ENCODE measurements at places on chromosomes 7 and 10.

DNA sequence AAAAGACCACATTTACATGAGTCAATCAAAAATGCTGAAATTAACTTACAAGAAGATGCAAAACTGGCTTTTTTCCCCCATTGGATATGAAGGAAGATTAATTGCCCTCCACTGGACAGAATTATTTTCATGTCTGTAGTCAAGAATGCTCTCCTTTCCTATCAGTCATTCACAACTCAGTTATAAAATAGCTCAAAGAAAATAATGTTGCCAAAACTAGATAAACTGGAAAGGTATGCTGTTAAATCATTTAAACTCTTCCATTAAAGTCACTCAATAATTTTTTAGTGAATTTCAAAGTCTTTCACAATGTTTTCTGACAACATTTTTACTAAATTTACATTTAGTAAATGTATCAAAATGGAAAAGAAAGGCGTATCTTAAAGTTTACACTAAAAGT is 384.5 kb downstream of the HGF start:
- DNase-seq = peak; percentile 13

DNA sequence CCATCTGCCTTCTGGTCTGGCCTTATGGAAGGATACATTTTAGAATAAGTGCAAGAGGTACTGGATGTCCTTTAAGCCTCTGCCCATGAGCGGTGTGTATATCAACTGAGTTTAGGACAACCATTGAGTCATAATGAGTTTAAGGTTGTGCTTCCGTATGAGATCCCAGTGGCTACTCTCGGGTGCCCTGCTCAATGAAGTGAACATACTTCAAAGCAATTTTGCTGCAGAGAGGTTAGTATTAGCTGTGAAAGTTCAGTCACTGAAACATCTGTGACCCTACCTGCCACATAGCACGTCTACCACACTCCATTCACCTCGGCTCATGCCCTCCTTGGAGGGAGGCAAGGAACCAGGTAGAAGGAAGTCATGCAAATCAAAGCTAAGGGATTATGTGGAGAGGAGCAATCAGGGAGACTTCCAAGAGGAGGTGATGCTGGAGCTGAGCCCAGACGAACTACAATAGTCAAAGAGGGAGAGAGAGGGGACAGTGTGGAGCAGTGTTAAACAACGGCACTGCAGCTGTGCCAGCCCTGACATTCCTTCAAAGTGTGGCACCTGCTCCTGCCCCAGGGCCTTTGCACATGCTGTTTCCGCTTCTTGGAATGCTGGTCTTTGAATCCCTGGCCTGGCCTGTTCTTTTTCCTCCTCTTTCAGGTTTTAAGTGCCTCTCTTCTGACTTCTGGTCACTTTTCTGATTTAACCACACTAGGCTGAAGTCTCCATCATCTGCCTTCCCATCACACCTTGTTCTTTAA is 25.4 kb downstream of the BTBD16 start:
- DNase-seq = no peak

- DNase-seq = no peak
Measured at GRCh38 chr10:84407388-84408049, 79.1 kb downstream of the CCSER2 start.

DNA sequence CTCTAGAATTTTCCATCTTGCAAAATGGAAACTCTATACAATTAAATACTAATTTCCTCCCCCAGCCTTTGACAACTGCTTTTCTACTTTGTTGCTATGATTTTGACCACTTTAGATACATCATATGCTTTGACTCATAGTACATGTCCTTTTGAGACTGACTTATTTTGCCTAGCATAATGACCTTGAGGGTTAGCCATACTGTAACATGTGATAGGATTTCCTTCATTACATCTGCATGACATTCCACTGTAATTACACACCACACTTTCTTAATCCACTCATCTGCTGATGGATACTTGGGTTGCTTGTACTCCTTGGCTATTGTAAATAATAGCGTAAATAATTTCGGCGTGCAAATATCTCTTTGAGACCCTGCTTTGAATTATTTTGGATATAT is 127.7 kb downstream of the JAZF1 start:
- peak; percentile 74 for DNase-seq

DNA sequence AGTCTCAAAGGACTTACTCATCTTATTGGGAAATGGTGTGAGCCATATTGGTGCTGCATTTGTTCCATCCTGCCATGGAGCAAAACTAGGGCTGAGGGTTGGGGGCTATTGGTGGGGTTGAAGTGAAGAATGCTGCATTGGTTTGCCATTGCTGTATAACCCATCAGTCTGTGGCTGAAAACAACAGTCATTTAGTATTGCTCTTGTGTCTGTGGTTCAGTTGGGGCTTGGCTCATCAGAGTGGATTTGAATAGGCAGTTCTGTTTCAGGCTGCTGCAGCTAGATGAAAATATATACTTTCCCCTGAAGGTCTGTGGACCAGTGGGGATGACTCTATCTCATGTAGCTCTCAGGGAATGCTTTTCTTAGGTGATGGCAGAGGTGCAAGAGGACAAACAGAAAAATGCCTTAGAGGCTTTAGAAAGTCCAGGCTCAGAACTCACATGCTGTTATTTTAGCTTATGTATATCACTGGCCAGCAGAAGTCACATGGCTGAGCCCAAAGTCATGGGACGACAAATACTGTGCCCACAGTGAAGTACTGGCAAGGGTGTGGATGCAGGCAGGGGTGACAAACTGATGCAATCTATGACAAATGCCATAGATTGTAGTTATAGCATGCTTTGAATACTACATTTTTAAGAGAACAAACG is 15.2 kb upstream of the EXOC6 start:
- no peak for DNase-seq

- DNase-seq = no peak
Measured at GRCh38 chr10:1570416-1571051, 166.8 kb downstream of the ADARB2 start.

- DNase-seq = peak; percentile 24
Measured at GRCh38 chr10:91077549-91078071, 142.9 kb upstream of the PCGF5 start.

DNA sequence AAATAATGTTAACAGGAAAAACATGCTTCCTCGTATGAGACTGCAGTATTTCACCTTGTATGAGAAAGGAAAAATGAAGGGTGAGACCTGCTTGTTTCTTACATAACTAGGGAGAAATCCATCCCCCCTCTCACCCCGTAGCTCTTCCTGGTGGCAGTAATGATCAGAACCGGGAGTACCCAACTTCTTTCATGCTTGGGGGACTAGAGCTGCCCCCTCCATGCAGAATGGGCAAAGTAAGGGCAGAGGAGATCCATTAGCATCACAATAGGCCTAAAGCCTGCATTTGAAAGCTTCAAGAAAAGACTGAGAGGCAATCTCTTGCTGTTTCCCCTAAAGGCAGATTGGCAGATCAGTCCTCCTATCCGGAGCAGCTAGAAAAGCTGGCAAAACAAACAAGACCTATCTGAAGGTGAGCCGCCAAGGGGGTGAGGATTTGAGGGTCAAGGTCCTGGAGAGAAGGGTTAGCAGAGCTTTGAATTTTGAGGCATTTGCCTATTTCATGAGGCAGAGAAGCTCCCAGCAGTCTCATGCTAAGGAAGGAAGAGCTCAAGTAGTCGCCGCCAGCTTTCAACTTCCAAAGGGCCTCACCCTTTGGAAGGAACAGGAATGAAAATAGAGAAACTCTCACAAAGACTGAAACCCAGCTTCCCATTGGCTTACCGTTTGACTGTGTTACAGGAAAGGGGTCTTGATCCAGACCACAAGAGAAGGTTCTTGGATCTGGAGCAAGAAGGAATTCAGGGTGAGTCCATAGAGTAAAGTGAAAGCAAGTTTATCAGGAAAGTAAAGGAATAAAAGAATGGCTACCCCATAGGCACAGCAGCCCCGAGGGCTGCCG is 36.2 kb downstream of the BAG3 start:
- DNase-seq = no peak

- peak; percentile 21 for DNase-seq
Measured at GRCh38 chr7:84092207-84092606, 102.4 kb downstream of the SEMA3A start.

DNA sequence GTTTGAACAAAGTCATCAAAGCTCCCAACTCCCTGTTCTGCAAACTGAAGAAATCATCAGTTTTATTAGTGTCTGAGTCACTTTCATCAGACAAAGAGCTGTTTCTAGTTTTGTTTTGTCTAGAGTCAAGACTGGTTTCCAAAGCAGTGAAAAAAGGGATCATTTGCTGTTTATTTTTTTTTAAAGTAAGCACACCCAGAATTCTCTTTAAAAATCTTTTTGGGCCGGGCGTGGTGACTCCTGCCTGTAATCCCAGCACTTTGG is 972.0 kb upstream of the CELF2 start:
- DNase-seq = peak; percentile 33

- DNase-seq = no peak
Measured at GRCh38 chr7:132489776-132490237, 86.5 kb downstream of the PLXNA4 start.

DNA sequence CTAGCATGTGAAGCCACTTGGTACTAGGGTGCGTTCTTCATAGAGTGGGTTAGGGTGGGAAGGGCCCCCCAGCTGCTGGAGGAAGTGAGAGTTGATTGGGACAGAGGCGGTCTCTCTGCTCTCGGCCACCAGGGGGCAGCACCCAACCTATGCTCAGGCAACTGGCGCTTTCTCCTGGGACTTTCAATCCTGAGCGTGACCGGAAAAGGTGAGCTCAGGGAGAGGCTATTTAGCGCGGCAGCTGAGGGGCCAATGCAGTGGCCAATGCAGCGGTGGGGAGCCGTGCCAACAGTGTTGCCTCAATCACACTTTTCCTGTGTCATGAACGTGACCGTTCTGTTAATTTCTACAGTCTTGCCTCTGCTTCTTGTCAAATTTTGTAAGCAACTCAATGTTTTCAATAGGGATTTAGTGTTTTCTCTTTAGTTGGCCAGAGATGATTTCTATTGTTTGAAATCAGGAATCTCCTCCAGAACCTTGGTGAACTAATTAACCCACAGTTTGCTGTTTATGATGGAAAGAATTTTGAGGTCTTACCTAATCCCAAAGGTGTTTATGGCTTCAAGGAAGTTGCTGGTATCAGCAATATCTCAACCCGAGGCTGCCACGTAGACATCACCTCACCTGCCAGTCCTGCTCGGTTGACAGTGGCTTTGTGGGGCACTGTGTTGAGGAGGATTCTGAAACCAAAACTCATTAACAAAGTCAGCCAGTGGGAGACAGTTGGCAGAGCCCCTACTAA is 67.9 kb upstream of the PDZD8 start:
- DNase-seq = peak; percentile 74

DNA sequence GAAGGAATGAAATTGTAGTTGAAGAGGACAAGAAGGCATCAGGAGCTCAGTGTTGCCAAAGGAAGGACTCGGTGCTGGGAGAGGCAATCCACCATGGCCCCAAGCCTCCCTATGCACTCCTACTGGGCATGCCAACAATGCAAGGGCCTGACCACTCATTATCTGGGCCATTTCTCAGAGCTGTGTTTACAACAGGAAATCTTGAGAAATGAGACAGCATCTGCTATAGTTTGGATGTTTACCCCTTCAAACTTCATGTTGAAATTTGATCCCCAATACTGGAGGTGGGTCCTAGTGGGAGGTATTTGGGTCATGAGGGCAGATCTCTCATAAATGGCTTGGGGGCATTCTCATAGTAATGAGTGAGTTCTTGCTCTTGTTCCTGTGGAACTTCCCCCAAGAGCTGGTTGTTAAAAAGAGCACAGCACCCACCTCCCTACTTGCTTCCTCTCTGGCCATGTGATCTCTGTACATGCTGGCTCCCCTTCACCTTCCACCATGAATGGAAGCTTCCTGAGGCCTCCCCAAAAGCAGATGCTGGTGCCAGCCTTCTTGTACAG is 50.8 kb upstream of the AOAH start:
- DNase-seq = no peak

DNA sequence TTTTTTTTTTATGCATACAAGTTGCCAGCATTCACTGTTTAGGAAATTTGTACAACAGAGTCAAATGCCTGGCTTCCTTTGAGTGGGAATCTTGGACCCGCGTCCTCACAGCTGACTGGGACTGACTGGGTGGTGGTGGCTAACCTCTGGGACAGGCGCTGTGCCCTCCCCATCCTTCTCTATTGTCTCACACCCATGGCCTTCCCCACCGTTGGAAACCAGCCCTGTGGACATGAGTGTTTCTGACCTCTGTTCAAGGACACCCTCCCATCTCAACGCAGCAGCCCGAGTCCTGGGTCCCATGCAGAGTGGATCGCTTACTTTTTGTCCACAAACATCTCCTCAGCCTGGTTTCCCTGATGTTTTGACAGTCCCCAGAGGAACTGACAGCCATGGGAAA is 125.1 kb upstream of the PPIF start:
- DNase-seq = no peak

DNA sequence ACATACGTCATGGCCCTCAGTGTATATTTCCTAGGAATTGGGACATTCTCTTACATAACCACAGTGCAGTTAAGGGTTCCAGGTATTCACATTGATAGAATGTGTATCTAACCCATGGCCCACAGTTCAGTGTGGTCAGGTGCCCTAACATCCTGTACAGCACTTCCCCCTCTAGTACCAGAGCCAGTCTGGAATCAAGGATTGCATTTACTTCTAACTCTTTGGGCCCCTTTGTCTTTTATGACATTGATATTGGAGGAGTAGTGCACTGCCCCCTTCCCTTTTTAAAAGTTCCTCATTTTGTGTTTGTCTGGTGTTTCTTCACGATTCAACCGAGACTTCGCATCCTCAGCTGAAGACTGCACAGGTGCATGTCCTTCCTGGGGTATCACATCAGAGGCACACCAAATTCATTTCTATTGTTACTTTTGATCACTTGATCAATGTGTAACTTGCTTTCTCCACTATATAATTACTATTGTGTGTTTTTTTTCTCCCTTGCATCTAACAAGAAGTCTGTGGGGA is 22.4 kb upstream of the NPFFR1 start:
- no peak for DNase-seq

GRCh38 chr7:99828811-99829210 is 998 bp downstream of the CYP3A43 start:
- DNase-seq = no peak

DNA sequence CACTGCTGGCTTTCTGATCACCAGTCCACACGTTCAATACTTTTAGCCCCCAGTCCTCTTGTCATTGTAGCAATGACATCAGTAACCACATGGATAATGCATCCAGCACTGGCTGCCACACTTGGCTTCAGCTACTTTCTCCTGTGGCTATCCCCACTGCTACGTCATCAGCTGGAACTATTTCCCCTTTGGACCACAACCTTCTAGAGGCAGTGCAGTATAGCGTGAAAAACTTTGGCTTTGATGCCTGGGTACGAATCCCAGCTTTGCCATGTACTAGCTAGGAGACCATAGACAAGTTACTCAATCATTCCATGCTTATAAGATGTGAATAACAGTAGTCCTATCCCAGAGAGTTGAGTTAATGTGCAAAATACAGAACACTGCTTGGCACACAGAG is 63.2 kb downstream of the CCDC3 start:
- DNase-seq = no peak

- peak; percentile 17 for DNase-seq
Measured at GRCh38 chr10:42960491-42960990, 116.3 kb upstream of the RET start.

GRCh38 chr7:157426463-157427301 is 89.9 kb downstream of the DNAJB6 start:
- no peak for DNase-seq

DNA sequence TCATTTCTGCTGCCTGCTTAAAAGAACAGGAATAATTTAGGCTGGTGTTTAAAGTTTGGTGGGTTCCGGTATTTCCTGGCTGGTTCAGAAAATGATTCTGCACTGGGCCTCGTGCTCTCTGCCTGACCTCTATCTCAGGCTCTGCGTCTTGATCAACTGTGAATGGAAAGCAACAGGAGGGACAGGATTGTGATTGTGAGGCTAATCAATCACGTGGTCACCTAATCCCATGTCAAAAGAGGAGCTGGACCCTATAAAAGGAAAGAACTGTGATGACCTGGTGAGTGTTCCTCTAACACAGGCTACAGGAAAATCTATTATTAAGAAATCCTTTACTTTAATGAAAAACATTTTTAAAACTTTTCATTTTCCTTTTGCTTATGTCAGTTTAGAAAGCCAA is at the start of gene DHX32:
DHX32 (minus strand) TSS at position 101 of the 400 bp plus-strand sequence. CDS start 468 bp downstream, outside the sequence.
- DNase-seq = no peak
